ENCODE measurements at places on chromosomes 13 and 19.

DNA sequence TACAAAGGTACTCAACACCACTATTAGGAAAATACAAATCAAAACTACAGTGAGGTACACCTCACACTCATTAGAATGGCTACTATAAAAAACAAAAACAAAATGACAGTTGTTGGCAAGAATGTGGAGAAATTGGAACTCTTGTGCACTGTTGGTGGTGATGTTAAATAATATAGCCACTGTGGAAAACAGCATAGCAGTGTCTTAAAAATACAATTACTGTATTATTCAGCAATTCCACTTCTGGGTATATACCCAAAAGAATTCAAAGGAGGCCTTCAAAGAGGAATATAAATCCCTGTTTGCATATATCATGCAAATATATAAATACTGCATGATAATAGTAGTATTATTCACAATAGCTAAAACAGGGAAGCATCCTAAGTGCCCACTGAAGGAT lies 66.8 kb downstream of the CDK8 start:
- DNase-seq: no peak

DNA sequence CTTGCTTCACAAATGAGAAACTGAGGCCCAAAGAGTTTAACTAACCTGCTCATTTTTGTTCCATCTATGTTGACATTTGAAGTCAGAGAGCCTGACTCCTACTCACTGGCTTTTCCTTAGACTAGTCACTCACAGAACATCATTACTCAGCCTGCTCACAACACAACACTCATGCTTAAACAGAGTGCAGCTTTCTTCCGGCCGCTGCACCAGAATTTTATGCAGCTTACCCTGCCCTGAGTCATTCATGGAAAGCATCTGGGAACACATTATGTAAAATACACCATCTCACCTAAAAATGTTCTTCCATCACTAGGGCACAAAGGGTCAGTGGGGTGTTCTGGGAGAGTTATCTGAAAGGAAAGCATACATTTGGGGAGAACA lies 303.4 kb downstream of the SPRY2 start:
- DNase-seq: peak; percentile 13

- no peak for DNase-seq
Measured at GRCh38 chr13:31248361-31248760, 48.6 kb downstream of the B3GLCT start.

- DNase-seq: no peak
Measured at GRCh38 chr13:109821103-109821502, 34.7 kb upstream of the IRS2 start.

DNA sequence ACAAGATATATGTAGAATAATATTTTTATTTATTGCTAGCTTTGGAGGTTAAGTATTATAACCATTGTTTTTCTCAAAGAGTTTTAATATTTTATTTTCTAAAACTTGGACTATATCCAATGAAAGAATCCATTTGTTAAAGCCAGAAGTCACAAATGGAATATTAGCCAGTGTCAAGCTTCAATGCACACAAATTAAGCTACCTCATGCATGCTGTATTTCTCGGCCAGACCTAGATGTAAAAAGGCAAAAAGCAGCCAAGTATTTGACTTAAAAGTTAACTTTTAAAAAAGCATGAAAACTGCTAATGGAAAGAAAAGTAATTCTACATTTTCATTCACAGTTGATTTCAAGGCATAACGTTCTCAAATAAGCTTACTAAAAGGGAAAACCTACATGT lies 160.0 kb upstream of the ATXN8OS start:
- no peak for DNase-seq

DNA sequence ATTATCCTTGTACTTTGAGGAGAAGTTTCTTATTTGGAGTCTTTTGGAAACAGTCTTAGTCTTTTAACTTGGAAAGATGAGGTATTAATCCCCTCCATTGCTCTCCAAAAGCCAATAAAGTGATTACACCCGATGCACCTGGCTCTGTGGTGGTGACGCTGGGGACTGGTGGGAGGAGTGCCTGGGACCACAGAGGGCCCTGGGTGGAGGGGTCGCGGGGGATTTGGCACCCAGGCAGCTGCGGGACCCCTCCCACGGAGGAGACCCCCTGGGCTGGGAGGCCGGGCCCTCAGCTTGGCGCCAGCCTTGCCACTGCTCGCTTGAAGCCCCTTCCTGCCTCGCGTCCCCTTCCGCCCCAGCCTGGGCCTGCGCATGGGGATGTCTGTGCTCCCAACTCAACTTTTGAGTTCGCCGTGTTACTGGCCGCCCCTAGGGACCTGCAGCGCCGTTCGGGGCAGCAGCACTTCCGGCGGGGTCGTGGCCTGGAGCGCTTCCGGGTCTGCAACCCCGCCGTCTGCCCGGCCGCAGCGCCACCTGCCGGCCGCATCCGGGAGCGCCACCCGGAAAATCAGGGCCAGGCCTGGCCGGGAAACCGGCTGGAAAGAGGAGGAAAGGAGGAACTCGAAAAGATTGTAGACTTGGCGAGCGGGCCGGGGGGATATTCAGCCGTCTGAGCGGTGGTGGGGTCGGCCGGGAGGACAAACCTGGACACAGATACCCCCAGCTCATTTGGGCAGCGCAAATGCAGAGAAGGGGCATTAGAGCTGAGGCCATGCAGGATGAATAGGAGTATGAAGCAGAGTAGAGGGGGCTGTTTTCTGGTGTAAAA lies 8.4 kb downstream of the PEAK3 start:
- DNase-seq: peak; percentile 43

GRCh38 chr19:42850981-42851717 lies 28.4 kb downstream of the PSG1 start:
- DNase-seq: peak; percentile 88

DNA sequence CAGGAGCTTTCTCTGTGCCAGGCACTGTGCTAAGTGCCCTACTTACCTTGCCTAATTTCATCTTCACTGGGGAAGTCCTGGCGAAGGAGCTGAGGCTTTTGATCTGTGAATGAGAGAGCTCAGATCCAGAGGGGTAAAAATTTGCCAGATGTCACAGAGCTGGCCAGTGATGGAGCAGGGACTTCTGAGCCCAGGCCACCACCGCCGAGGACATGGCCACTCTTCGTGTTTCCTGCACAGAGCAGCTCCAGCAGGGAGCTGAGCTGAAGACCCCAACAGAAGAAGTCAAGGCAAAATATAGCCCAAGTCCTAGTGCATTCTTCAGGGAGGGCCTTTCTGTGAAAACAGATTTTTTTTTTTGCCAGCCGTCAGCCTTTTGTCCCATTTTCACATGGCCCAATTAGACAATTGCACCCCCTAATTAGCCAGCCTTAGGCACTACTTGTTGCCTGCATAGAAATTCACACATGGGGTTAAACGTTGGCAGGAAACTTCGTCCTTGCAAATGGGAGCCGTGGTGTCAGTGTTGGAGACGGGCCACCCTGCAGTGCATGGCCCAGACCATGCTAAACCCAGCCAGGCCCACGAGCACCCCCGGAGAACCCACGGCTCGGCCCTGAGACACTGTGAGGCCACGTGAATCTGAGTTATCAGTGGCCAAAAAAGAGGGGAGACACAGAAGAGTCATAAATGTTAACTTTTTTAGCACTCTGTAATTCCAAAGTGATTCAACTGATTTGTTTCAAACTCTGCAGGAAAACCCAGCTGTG lies 7.8 kb downstream of the ZNF536 start:
- DNase-seq: no peak

GRCh38 chr19:47188507-47189033 lies 42.4 kb downstream of the BBC3 start:
- DNase-seq: no peak

DNA sequence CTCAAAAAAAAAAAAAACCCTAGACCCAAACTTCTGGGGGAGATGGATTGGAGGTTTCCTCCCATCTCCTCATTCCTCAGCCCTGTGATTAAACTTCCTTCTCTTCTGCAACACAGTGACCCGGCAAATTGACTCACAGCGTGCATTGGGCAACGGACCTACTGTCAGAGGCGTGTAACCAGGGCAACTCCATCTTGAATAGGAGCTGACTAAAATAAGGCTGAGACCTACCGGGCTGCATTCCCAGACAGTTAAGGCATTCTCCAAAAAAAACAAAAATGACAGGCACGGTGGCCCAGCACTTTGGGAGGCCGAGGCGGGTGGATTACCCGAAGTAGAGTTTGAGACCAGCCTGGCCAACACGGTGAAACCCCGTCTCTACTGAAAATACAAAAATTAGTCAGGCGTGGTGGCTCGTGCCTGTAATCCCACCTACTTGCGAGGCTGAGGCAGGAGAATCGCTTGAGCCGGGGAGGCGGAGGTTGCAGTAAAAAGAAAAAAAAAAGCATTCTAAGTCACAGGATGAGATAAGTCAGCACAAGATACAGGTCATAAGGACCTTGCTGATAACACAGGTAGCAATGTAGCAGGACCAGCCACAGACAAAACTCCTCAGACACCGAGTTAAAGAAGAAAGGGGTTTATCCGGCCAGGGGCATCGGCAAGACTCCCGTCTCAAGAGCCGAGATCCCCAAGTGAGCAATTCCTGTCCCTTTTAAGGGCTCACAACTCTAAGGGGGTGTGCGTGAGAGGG lies 5.4 kb upstream of the NLRP7 start:
- DNase-seq: no peak
